ENCODE measurements at places on chromosomes 5 and 9.

GRCh38 chr5:1172007-1172581 lies 29.3 kb upstream of the SLC6A19 start:
- DNase-seq, result no peak

GRCh38 chr5:102910240-102911226 lies 155.4 kb downstream of the PAM start:
- DNase-seq, result peak; percentile 55

- DNase-seq, result no peak
Measured at GRCh38 chr9:134630393-134630790, 11.2 kb upstream of the COL5A1 start.

DNA sequence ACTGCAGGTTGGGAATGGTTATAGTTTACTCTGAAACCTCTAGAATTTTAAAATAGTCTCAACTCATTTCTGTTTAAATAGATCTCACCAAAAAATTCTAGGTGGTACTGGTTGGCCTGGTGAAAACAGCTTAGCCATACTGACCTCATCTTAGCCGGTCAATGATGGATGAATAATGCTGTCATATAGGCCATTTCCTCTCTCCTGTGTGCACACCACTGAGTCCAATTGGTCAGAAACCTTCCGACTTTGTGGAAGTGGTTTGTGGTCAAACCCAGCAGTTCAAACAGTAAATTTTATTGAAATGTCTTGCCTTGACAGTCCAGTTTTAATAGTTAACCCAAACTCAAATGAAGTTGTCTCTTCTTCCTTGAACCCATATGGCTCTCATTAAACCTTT lies 98.6 kb downstream of the GIN1 start:
- DNase-seq, result no peak

DNA sequence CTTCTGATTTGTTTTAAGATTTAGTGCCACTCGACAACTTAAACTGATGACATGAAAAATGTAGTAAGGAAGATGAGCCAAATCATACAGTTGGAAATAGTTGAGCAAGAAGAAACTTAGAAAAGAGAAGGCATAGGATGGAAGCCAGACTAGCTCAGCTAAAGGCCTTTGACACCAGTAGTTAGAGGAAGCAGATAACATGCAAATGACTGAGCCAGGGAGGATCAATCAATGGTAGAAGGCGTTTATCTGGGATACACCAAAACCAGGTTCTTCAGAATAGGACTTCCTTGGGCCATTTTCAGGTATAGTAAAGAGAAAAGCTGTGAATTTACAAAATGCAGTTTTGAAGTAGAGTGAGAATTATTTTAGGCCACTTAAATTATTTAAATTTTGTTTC lies 3.2 kb downstream of the TDRD7 start:
- no peak for DNase-seq

GRCh38 chr5:153623751-153624450 lies 133.4 kb downstream of the GRIA1 start:
- DNase-seq, result no peak

- no peak for DNase-seq
Measured at GRCh38 chr9:14887149-14887548, 23.1 kb downstream of the FREM1 start.

DNA sequence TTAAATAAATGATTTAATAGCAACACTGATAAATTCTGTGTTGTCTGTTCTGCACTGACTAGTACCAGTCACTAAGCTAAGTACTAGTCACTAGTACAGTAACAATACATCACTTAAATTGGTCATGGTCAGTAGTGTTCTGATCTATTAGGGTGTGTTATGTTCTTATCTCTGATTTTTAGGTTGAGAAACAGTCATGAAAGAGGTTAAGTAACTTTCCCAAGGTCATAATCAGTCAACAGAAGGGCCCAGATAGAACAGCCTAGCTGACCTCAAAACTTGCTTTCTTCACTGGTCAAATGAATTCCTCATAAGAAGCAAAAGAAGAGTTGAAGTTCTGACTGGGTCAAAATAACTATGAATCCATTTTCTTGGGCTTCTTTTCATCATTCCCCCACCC lies 1492.7 kb downstream of the MAT2B start:
- DNase-seq, result no peak

- DNase-seq, result no peak
Measured at GRCh38 chr5:179137016-179137642, 77.0 kb downstream of the ZNF354C start.

DNA sequence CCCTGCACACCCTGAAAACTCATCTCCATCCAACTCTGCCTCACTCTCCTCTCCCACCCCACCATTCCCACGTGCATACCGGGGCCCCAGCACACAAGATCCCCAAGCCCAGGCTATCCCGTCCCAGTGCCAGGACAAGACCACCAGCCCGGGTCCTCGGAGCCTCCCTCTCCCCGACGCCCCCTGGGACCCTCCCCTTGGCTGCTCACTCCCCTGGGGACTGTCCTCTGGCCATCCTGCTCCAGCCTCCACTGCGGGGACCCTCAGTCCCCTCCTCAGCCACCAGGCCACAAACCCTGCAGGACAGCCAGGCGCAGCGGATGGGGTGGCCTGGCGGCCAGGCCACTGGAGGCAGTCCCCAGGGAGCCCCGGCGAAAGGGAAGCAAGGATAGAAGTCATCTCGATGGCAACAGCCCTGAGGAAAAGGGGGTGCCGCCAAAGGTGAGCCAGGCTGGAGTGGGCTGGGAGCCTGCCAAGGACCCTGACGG lies 62.8 kb downstream of the C9orf50 start:
- no peak for DNase-seq

DNA sequence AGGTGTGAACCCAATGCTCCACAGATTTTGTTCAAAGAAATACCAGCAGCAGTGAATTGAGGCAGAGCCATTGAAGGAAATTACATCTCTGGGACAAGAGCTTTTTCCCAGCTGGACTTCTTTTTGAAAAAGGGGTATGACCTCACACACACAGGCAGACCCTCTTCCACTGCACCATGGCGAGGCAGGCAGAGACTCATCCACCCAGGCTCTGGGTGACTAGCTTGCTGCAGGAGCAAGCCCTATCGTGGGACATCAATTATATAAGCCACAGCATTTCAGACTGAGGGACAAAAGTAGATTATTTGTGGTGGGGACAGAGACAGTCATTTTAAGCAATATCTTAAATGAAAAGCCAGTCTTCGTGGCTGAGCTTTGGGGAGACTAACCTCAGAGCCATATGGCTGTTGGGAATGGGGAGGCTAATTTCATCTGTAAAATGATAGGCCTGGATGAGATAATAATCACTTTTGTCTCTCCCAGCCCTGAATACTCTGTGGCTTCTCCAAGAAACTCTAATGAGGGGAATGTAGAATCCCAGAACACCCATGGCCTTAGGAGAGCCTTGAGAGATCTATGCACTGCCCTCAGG lies 113.1 kb upstream of the TNC start:
- no peak for DNase-seq

DNA sequence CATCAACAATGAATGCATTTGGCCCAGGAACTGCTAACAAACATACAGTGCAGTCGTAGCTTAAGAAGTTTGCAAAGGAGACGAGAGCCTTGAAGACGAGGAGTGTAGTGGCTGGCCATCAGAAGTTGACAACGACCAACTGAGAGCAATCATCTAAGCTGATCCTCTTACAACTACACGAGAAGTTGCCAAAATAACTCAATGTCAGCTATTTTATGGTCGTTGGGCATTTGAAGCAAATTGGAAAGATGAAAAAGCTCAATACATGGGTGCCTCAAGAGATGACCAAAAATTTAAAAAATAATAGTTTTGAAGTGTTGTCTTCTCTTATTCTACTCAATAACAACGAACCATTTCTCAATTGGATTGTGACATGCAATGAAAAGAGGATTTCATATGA lies 757.7 kb upstream of the CHD1 start:
- no peak for DNase-seq

GRCh38 chr9:117189121-117189520 lies 225.7 kb downstream of the ASTN2 start:
- no peak for DNase-seq

- peak; percentile 23 for DNase-seq
Measured at GRCh38 chr5:149320791-149321330, 24.4 kb upstream of the GRPEL2 start.

DNA sequence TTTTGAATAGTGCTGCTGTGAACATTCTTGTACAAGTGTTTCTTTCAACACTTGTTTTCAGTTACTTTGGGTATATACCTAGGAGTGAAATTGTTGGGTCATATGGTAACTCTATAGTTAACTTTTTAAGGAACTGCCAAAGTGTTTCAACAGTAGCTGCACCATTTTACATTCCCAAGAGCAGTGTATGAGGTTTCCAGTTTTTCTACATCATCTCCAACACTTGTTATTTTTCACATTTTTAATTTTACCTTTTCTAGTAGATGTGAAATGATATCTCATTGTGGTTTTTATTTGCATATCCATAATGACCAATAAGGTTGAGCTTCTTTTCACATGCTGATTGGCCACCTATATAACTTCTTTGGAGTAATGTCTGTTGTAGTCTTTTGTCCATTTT lies 40.0 kb upstream of the FOXE1 start:
- no peak for DNase-seq

DNA sequence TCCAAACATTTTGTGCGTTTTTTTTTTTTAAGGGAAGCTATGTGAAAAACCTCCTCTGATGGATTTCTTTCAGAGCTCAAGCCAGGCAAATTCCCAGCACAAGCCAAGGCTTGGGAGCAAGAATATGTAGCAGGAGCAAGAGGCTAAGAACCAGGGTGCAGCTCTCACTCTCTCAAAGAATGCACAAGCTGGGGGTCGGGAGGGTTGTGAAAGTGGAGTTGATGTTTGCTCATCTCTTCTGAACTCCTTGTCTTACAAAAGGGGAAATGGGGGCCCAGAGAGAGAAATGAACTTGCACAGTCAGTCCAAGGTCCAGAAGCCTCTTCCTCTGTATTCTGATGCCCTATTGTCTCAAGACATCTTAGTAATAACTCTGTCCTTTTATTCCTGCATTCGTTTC lies 7.7 kb upstream of the TRAF1 start:
- DNase-seq, result no peak

GRCh38 chr5:88833371-88834130 lies 49.4 kb downstream of the MEF2C start:
- no peak for DNase-seq

GRCh38 chr5:130111746-130112145 lies 207.5 kb downstream of the CHSY3 start:
- DNase-seq, result no peak

GRCh38 chr5:78574131-78574673 lies 74.4 kb downstream of the LHFPL2 start:
- no peak for DNase-seq

GRCh38 chr9:37971108-37971459 lies 67.2 kb upstream of the SLC25A51 start:
- DNase-seq, result no peak

DNA sequence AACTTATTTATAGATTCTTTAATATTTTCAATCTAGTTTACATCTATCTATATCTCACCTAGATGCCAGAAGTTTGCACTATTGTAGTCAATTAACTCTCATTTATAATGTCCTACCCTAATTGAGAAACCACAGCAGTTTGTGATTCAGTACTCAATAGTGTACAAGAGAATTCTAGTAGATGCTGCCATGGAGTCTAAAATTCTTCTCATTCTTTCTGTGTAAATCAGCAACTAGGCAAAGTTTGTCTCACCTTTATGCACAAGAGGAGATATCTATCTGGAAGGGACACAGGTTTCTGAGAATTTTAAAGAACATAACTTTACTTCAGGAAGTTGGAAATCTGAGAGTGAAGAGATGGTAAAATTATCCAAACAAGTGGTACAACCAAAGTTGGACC lies 173.0 kb upstream of the FBXL7 start:
- no peak for DNase-seq

DNA sequence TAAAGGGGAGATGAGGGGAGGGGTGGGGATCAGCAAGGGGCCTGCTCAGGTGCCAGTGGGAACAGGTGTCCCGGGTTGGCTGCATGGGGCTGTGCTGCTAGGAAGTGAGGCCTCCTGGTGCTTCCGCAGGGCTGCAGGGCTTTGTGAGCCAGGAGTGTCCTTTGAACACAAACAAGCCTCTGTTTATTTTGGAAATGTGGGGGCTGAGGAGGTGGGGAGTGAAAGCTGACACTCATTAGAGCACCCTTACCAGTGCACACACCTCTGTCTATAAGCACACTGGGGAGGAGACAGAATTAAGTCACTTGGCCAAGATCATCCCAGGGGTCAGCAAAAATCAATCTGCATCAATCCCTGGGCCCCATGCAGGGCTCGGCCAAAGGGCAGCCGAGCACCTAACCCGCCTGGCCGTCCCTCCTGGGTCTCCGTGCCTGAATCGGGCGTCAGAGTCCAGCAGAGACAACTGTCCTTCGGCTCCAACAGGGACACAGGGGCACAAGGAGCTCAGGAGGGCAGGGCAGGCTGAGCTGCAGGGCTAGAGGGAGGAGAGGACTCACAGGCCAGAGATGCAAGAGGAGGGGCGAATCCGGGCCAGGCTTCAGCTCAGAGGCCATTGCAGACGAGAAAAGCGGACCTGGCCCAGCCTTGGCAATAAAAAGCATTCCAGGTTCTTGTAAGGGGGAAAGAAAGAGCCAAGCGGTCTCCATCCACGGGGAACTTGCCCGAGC lies 99.8 kb downstream of the VAV2 start:
- DNase-seq, result peak; percentile 44

GRCh38 chr5:3449481-3449880 lies 146.2 kb upstream of the IRX1 start:
- DNase-seq, result no peak

- DNase-seq, result no peak
Measured at GRCh38 chr5:141590127-141590526, 28.7 kb downstream of the DIAPH1 start.

DNA sequence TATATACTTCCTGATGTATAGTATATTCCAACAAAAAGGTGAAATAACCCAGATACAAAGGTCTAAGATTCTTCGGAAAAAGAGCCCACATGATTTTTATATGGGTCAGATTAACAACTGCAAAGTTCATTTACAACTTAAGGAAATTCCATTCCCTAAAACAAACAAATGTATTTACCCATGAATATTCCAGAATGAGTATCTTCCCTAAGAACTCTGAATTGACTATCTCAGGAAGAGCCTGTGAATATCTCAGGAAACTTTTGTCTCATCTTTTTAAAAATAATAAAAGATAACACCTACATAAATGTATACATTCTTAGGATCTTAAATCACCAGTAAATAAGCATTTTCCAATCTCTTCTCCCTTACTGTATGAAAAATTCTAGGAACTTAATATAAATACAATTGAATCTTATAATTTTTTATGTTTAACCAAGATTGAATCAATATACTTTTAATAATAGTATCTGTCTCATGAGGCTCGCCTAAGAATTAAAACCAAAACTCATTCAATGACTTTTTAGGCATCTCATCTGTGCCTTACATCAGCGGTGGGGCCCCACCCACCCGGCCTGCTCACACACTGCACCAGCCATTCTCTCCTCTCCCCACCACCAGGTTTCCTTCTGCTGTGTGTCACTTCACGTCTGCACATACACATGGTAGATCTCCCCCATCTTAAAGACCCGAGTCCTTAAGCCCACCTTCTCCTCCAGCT lies 78.1 kb downstream of the RAPGEF1 start:
- peak; percentile 8 for DNase-seq
